ENCODE measurements at places on chromosomes 3 and 15.

DNA sequence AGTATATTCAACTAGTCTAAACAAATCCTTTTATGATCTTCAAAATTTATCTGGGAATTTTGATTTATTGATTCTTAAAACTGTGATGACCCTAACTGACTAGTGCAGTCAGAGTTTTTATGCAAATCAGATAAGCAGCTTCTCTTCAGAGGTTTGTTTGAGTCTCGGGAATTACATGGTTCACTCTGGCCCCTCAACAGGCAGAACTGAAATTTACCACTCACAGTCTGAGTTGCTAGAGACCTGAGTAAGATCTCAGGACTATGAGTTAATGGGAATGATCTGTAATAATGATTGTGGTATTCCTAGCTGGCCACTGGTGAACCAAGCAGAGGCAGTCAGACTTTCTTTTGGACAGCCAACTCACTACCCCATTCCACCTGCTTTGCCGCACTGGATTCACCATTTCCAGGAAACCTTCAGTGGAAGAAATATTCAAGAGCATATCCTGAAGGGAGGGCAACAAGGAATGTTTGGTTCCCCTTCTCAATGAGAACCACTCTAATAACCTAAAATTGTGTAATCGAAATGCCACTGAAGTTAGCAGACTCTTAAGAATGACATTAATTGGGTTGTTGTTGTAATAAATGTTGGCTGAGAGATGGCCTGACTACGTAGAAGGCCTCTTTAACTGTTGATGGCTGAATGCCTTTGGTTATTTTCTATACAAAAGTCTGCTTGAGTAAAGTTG is 11.5 kb upstream of the DNAJC13 start:
- DNase-seq: no peak

DNA sequence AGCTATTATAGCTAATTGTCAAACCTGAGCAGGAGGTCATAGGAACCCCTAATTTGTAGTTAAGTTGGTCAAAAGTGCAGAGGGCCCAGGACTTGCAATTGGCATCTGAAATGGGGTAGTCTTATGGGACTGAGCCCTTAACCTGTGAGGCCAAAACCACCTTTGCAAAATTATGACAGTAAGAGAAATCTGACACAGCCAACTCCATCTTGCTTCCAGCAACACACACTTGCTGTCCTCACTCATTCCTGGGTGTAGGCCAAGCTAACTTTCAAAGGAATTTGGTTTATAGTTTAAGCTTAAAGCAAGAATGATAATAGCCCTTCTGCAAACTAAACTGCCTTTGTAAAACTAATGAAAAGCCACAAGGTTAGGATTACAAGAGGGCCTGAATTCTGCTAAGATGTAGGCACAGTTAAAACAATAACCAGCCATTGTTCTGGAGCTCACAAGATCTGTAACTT is 57.6 kb upstream of the FRMD4B start:
- no peak for DNase-seq

DNA sequence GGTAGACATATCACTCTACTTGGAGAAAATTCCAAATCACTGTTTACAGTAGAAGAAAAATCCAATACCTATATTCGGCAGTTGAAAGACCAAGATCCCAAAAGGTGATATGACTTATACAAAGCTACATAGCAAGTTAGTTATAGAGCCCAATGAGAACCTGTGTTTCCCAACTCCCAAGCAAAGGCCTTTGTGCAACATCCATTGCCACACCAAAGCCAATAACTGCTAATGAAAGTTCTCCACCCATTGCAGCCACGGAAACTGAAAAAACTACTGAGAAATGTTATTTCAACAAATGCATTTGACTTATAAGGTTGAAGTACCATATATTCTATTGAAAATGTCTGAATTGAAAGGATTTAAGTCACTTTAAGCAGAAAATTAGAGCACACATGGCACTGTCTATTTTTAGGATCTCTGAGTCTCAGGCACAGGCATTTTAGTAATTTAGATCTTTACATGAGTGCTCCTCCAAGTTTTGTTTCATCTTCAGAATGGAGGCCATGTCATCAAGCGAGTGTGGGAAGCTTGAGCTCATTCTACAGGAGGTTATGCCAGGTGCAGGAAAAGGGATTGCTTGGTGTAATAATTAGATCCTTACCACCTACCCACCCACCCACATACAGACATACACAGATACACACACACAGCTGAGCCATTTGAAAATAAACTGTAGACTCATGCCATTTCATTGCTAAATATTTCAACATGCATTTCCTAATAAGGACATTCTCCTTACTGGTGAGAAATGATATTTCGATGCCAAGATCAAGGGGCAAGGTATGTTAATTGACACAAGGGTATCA is 19.7 kb upstream of the ANO10 start:
- DNase-seq: no peak

GRCh38 chr3:13124631-13125030 is 51.4 kb upstream of the IQSEC1 start:
- no peak for DNase-seq

DNA sequence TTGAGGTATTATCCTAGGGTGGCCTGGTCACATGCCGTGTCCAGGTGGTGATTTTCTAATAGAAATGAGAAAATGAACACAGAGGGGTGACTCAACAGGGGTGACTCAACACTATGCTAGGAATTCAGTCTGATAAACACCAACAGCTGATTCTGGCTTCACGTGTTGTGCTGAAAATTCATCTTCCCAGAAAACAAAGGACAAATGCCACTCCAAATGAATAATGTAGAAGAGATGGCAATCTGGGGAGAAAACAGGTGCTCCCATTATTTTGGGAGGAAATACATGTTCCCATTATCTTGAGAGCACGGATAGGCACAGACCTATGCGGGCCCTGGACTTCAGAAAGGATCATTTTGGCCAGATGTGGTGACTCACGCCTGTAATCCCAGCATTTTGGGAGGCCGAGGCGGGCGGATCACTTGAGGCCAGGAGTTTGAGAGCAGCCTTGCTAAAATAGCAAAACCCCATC is 101.2 kb upstream of the MEX3B start:
- DNase-seq: peak; percentile 80

- no peak for DNase-seq
Observed at GRCh38 chr15:65115086-65115485, at the start of gene UBAP1L. UBAP1L (minus strand) TSS chr15:65115200; CDS start chr15:65106215, 8,985 bp downstream.

GRCh38 chr3:128854475-128854874 is 24.9 kb upstream of the ACAD9 start:
- peak; percentile 1 for DNase-seq

DNA sequence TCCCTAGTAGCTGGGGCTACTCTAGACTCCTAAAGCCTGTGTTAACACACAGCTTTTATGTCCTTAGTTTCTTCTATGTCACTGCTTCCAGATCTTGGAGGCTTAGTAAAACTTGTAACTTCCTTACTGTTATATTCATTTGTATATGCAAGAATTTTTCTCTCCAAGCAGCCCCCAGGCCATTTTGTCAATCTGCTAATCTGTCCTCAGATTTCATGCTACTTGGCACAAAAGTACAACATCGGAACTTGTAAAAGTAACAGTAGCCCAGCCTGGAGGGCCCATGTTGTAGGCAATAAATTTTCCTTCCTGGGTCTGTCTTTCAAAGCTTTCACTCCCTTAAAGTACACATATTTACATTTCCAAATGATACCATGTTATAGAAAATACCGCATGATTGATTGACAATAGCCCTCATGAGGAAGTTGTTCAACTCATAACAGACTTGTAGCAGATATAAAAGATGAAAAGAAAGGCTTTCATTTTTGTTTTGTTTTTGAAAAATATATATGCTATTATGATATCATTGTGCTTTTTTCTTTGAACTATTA is 324.2 kb downstream of the NEK10 start:
- DNase-seq: no peak

DNA sequence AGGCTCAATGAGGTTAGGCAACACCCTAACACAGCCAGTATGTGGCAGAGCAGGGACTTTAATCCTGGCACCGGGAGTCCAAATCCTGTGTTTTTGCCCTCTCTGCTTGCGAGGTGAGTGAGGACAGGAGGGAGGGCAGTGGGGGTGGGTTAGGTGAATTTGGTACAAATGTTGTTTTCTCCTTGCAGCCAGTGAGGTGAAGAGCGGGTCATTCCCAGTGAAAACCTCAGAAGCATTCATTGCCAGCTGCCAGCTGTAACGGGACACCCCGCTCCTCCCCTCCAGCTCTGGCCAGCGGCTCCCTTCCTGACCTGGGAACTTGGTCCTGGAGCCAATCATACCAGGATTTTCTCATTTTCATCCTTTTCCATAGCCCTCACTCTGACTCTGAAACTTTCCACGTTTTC is 45.7 kb upstream of the RAB6B start:
- DNase-seq: no peak
